AG08395 (cell line): ENCODE measurements at places on chromosomes 4 and X.
A peak's percentile ranks its signal among the peaks of the same experiment; 100 is the strongest.

DNA sequence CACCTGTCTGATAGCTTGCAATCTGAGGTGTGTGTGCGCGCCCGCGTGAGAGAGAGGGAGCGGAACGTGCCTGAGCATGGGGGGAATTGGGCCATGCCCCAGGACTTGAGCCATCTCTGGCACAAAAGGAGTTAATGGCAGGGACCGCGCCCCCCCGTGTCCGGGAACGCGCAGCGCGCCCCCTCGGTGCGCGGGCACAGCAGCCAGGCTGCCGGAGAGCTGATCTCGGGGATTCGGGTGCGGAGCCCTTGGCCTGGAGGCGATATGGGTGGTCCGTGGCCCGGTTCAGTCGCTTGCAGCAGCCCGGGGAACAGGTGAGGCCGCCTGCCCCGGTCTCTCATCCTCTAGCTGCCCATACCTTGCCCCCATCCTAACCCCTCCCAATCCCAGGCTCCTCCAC is at the start of gene NLGN3:
Gene NLGN3, plus strand, starts transcription at position 191 of the 400 bp plus-strand sequence. CDS start 2,909 bp downstream, outside the sequence.
- no peak for DNase-seq

- no peak for DNase-seq
Observed at GRCh38 chr4:76058888-76059426, 15.6 kb upstream of the ART3 start.

DNA sequence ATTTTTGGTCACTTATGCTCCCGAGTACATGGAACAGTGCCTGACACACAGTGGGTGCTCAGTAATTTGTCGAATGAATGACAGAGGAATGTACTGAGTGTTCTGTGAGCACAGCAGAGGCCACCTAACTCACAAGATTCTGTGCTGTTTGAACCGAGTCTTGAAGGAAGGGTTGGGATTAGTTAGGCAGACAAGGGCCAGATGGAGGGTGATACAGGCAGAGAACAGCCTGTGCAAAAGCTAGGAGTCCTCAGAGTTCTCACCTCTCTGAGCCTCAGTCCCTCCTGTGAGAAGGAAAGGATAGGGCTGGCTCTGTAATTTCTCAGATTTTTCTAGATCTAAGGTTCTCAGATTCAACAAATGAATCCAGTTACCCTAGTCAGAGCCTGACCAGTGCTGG is 108.8 kb downstream of the NHSL2 start:
- DNase-seq = no peak

GRCh38 chrX:17655211-17656034 is 81.9 kb upstream of the SCML1 start:
- no peak for DNase-seq

- peak; percentile 93 for DNase-seq
Observed at GRCh38 chr4:5710961-5711478, at the start of gene EVC. Gene EVC, plus strand, starts transcription at chr4:5711201. Its CDS starts 180 bp downstream, at chr4:5711381.

- DNase-seq = no peak
Observed at GRCh38 chr4:106316773-106317409, 541 bp downstream of the AIMP1 start.

DNA sequence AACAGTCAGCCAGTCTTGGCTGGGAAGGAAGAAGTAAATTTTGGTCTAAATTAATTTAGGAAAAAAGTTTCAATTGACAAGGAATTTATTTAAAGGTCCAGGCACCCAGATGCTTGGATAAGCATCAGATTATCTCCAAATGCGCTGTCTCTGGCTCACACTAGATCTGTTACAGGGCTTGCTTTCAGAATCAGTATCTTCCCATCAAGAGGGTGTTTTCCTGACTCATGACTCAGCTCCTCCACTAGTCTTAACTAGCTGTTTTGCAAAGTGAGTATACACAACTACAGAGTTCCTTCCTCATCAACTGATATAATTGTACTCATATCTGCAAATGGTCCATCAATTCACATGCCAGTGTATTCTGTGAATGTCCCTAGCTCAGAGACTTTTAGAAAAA is 482.1 kb upstream of the CPEB2 start:
- DNase-seq = no peak

GRCh38 chrX:21266949-21267348 is 107.3 kb upstream of the CNKSR2 start:
- DNase-seq = no peak

DNA sequence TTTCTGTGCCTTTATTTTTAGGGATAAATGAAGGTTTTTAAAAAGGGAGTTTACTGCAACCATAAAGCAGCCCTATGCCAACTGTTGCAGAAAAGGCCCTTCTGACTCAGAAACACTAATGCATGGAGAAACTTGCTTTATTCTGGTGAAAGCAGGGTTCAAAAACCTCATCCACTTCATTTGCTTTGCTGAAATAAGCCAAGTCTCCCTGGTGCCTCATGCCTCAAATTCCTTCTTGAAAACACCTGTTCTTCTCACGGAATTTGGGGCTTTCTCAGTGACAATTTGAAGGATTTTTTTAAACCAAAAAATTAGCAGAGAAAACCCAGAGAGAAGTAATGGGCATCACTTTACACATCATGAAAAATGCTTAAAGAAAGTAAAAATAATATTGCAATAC is 349.0 kb downstream of the PCDH7 start:
- no peak for DNase-seq

DNA sequence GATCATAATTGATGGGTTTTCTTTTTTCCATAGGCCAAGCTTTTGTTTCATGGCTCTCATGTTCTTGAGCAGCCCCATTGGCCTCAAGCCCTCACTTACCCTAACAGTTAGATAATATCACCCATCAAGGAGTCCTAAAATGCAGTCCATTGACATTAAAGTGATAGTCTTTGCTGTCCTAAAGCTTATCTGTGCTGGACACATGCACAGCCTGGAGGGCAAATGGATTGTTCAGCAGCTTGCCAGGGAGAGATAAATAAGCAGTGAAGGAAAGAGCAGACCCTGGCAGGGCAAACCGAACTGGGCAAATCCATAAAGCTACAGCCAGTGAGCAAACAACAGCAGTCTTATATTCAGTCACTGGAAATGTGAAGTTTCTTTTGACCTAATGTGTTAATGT is 199.6 kb upstream of the MID1 start:
- no peak for DNase-seq

DNA sequence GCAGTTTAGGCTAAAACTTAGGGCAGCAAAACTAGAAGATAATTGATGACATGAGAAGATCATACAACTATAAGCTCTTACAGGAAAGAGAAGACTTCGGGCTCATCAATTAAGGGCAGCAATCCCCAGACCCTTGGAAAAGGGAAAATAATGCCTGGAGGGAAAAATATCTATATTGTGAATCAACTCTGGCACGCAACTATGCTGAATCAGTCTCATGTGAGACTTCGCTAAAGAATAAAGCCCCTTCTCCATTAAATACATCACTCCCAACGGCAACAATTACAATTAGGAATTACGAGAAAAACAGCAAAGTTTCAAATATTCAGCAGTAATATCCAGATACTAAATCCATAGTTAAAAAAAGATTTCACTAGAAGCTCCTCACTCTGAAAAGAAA is 2016.8 kb upstream of the IGFBP7 start:
- no peak for DNase-seq

- DNase-seq = peak; percentile 89
Observed at GRCh38 chrX:47658684-47659420, at the start of gene UXT. Gene UXT, minus strand, starts transcription at chrX:47659180. Its CDS starts 253 bp downstream, at chrX:47658927.

- DNase-seq = no peak
Observed at GRCh38 chr4:53531585-53532224, 59.6 kb downstream of the LNX1 start.

- peak; percentile 39 for DNase-seq
Observed at GRCh38 chr4:159390648-159391047, 287.8 kb downstream of the RAPGEF2 start.

DNA sequence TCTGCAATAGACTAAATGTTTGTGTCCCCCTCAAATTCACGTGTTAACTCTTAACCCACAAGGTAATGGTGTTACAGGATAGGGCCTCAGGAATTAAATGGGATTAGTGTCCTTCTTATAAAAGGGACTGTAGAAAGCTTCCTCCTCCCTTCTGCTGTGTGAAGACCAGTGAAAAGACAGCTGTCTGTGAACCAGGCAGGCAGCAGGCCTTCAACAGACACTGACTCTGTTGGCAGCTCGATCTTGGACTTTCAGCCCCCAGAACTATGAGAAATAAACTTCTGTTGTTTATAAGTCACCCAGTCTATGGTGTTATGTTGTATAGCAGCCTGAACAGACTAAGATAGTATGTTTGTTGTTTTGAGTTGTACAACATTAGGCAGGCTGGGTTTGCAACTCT is 208.1 kb downstream of the GBA3 start:
- DNase-seq = no peak

DNA sequence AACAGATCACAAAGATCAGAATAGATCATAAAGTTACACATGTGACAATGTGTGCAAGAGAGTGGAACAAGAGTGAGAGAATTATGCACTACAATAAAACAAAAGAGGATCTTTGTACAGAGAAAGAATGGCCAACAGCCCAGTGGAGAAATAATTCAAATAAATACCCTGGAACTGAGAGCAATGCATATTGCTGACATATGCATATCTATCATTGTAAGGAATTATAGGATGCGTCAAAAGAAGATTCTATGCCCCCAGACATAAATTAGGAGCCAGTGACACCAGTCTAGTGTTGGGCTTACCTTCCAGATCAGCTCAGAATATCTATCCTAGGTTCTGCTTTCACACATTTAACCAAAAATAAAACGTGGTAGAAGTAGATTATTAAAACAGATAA is 320.1 kb upstream of the VCX start:
- DNase-seq = no peak

DNA sequence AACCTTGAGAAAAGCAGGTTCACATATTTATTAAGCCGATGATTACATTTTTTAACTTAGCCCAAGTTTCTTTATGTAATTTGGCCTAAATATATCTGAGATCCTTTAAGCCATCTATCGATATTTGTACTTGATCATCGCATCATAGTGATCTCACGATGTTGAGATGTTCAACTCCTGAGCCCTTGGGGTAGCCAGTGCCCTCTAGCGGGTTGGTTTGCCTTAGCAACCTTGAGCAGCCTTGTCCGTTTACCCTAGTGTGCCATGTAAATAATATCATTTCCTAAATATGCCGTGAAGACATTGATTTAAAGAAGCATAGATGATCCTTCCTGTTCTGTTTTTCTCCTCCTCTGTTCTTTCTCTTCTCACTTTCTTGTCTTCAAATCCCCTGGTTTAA is 432.2 kb downstream of the RPA4 start:
- DNase-seq = no peak

GRCh38 chr4:155722816-155723499 is 35.9 kb upstream of the GUCY1B1 start:
- DNase-seq = peak; percentile 12

- no peak for DNase-seq
Observed at GRCh38 chr4:98673978-98674377, 15.6 kb upstream of the TSPAN5 start.

DNA sequence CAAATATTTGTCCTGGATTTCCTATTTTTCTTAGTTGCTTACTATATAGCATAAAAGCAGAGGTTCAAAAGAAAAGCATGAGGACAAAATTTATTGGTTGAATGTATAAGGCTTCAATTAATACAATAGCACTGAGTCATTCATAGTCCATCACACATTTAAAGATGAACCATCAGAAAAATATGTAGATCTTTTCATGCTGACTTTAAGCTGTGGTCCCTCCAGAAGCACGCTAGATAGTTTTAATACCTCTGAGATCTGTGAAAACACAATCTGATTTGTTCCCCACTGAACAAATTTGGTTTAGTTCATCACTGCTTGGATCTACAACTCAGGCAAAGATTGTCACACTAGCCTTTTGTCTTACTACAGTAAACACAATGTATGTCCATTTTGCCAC is 377.2 kb upstream of the ANXA10 start:
- DNase-seq = no peak

- DNase-seq = no peak
Observed at GRCh38 chrX:130119312-130119898, 9.1 kb upstream of the ELF4 start.
